ENCODE measurements at places on chromosomes 12 and 14.
A peak's percentile ranks its signal among the peaks of the same experiment; 100 is the strongest.

GRCh38 chr14:68968721-68969120 is 10.4 kb downstream of the ACTN1 start:
- DNase-seq, result no peak

GRCh38 chr12:133026996-133027395 is 10.3 kb upstream of the ZNF84 start:
- no peak for DNase-seq

DNA sequence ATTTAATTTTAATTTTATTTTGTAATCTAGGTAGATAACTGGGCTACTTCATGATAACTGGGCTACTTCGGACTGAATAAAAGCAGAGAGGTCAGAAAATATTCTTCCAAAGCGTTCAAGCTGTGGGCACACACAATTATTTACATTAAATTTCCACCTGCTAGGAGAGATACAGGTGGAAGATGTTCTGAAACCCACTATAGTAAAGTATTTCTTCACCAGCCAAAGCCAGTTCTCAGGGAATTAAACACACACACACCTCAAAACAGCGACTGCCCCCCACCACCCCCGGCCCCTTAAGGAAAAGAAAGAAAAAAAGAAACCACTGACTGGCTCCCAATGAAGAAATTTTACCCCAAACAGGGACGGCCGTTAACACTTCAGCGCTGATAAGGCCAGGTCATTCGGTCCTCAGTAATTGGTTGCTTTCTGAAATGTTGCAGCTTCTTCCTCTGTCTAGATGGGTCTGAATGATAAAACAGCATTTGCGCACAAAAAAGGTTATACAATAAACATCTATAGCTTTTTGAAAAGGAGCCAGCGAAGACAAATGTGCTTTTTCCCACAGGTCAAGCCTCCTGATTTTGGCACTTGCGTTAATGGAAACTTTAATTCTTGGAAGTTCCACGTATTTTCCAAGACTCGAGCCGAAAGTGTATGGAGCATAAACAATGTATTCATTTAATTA is 771 bp upstream of the KCNJ8 start:
- peak; percentile 19 for DNase-seq

GRCh38 chr12:68481181-68481941 is 129.3 kb upstream of the RAP1B start:
- no peak for DNase-seq

- DNase-seq, result peak; percentile 15
Observed at GRCh38 chr14:21711360-21711961, 37.8 kb upstream of the OR4E1 start.

GRCh38 chr12:96814200-96814599 is 92.9 kb upstream of the NEDD1 start:
- DNase-seq, result no peak

DNA sequence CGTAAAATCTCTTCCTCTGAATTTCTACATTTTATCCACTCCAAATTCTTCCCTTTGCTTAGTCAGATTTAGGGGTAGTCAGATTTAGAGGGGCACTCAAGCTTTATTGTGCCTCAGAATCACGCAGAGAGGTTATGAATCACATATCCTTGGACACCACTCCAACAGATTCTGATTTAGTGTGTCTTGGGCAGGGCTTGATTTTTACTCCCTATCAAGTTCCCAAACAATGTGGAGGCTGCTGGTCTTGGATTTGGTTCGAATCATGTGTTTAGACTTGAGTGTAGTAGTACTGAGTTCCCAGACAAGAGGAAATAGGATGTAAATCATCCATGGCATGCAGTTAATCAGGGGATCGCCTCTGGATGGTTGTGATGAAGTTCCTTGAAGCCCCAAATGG is 298.1 kb upstream of the CLEC14A start:
- no peak for DNase-seq
